Activated T-helper 1 cell treated with anti-CD3 and anti-CD28 coated beads, Interleukin-12 subunit alpha, Interleukin-12 subunit beta, Interleukin-2, Interleukin-4 antibody, amounts not matched to agents 30 ng/mL and 10 ng/mL and 1 ng/mL, durations not matched to agents 14 hours and 24 hours and 36 hours (primary cell): ENCODE measurements at places on chromosomes 16 and 17. TPM values are rescaled to one million over a fixed set of nuclear protein-coding genes. Genes with fewer than 3 reads are reported as not detected.

Gene CCL1
- total RNA-seq: 264 and 266 TPM in 2 replicates

- H3K27ac ChIP-seq: no peak overlapping the region
- DNase-seq: no peak
- no peak overlapping the region for H3K4me3 ChIP-seq
- H3K4me1 ChIP-seq: no peaks in the 10 kb centered on the region
These were observed 168.2 kb downstream of the CYLD start for GRCh38 chr16:50909831-50910735.

Gene ALOX12B
- 0.51 and 0.78 TPM in 2 replicates for total RNA-seq

Gene ATP6V0D1
- total RNA-seq: 37.7 and 41.5 TPM in 2 replicates

Gene HYDIN
- total RNA-seq: 0.17 TPM in 1 of 2 replicates, not detected in the other

DNA sequence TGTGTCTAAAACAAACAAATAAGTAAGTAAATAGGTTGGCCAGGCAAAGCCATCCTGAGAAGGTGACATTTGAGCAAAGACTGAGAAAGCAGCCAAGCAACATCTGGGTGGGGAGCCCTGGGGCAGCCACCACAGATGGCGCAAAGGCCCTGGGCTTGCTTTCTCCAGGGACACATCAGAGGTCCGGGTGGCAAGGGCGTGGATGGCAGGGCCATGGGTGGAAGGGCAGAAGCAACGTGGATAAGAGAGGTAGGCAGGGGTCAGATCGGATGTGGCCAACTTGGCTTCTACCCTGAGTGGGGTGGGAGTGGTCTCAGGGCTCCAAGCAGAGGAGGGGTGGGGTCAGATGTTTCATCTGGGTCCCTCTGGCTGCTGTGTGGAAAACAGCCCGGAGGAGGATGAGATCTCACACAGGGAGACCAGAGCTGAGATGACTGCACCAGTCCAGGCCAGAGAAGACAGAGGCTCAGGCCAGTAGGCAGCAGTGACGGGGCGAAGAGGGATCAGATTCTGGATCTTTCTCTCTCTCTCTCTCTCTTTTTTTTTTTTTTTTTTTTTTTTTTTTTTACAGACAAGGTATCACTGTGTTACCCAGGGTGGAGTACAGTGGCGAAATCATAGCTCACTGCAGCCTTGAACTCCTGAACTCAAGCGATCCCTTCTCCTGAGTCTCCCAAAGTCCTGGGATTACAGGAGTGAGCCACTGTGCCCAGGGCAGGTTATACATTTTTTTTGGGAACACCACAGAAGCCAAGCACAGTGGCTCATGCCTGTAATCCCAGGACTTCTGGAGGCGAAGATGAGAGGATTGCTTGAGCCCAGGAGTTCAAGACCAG, 6.1 kb upstream of the SPN start:
- H3K4me1 ChIP-seq: peaks cover 21% of the 10 kb centered on the region
- DNase-seq: no peak
- H3K27ac ChIP-seq: no peak overlapping the region
- no peak overlapping the region for H3K4me3 ChIP-seq

- H3K4me3 ChIP-seq: no peak overlapping the region
- peaks cover 20% of the 10 kb centered on the region for H3K4me1 ChIP-seq
- no peaks in the 10 kb centered on the region for H3K36me3 ChIP-seq
- H3K27me3 ChIP-seq: peaks cover 44% of the 10 kb centered on the region
These were observed 895 bp downstream of the UTS2R start for GRCh38 chr17:82372249-82373071.

DNA sequence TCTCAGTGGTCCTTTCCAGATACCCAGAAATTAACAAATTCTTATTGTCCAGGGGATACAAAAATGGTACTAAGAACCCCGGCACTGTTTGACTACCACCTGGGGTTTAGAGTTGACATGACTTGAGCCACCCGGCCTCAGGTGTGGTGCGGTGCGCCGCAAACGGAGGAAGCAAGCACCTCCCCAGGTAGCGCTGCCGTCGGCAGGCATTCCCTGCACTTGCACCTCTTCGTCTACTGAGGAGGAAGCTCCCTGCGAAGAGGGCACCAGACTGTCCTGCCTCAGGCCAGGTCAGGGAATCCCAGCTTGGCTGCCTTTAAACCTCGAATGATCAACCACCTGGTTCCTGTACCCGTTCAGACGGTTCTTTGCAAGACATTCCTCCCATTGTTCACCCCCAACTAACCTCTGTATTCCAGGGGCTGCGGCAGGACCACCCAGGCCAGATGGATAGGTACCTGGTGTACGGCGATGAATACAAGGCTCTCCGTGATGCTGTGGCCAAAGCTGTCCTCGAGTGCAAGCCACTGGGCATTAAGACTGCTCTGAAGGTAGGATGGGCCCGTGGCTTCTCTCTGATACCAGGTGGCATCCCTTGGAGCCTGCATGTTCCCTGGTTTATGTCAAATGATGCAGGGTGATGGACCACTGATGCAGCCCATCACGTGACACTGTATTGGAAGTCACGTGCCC, 40.8 kb upstream of the ENDOV start:
- H3K27me3 ChIP-seq: no peaks in the 10 kb centered on the region
- no peak overlapping the region for H3K27ac ChIP-seq
- DNase-seq: no peak

DNA sequence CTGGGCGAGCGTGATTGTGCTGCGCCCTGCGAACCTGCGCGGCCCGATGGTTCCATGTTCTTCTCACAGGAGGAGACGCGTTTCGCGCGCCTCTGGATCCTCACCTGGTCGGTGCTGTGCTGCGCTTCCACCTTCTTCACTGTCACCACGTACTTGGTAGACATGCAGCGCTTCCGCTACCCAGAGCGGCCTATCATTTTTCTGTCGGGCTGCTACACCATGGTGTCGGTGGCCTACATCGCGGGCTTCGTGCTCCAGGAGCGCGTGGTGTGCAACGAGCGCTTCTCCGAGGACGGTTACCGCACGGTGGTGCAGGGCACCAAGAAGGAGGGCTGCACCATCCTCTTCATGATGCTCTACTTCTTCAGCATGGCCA, 1.0 kb downstream of the FZD2 start:
- peaks cover 11% of the 10 kb centered on the region for H3K4me1 ChIP-seq
- no peak for DNase-seq
- H3K36me3 ChIP-seq: no peaks in the 10 kb centered on the region
- H3K27me3 ChIP-seq: peaks cover 78% of the 10 kb centered on the region
- peak overlapping the region; percentile 77 for H3K4me3 ChIP-seq

DNA sequence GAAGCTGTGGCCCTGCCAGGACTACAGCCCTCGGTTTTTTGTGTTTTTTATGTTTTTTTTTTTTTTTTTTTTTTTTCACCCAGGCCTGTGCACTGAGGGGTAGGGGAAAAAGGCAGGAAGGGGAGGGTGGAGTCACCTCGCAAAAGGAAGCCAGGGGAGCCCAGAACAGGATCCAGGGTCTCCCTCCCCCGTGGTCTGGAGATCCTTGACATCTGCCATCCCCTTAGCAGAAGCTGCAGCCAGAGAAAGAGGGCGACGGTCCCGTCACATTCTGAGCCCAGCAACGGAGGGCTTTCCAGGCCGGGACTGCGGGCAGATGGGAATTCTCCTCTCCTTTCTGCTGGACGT, 29.1 kb upstream of the PHOSPHO1 start:
- no peak overlapping the region for H3K27ac ChIP-seq
- H3K36me3 ChIP-seq: no peaks in the 10 kb centered on the region
- peaks cover 9% of the 10 kb centered on the region for H3K4me1 ChIP-seq
- peaks cover 24% of the 10 kb centered on the region for H3K27me3 ChIP-seq
- peak overlapping the region; percentile 77 for H3K4me3 ChIP-seq

Gene NLGN2
- 2.3 and 2.7 TPM in 2 replicates for total RNA-seq
